ENCODE measurements at places on chromosomes 5 and 9. TPM values are rescaled to one million over a fixed set of nuclear protein-coding genes. Genes with fewer than 3 reads are reported as not detected.

GRCh38 chr5:178453224-178453623, 137.0 kb downstream of the COL23A1 start:
- no peaks in the 10 kb centered on the region for H3K27me3 ChIP-seq
- H3K27ac ChIP-seq = no peak overlapping the region
- no peak for DNase-seq
- H3K4me3 ChIP-seq = no peak overlapping the region

- no peaks in the 10 kb centered on the region for H3K4me1 ChIP-seq
- DNase-seq = no peak
- H3K36me3 ChIP-seq = no peaks in the 10 kb centered on the region
- H3K4me3 ChIP-seq = no peak overlapping the region
Observed at GRCh38 chr5:66351813-66352212, 207.7 kb downstream of the SREK1 start.

- no peak for DNase-seq
- H3K27me3 ChIP-seq = no peaks in the 10 kb centered on the region
- H3K27ac ChIP-seq = no peak overlapping the region
- no peaks in the 10 kb centered on the region for H3K36me3 ChIP-seq
- no peak overlapping the region for H3K4me3 ChIP-seq
Observed at GRCh38 chr9:8096091-8096490, 296.5 kb upstream of the DMAC1 start.

GRCh38 chr5:142671266-142671665, 14.6 kb downstream of the FGF1 start:
- no peaks in the 10 kb centered on the region for H3K4me1 ChIP-seq
- H3K4me3 ChIP-seq = no peak overlapping the region
- no peak overlapping the region for H3K27ac ChIP-seq
- no peaks in the 10 kb centered on the region for H3K27me3 ChIP-seq
- no peak for DNase-seq

- H3K4me3 ChIP-seq = peak overlapping the region; percentile 43
- H3K36me3 ChIP-seq = no peaks in the 10 kb centered on the region
- H3K27me3 ChIP-seq = peaks cover 5% of the 10 kb centered on the region
- H3K4me1 ChIP-seq = peaks cover 32% of the 10 kb centered on the region
- no peak for DNase-seq
Observed at GRCh38 chr9:137406085-137406760, 16.7 kb downstream of the EXD3 start.

- H3K27me3 ChIP-seq = peaks cover under 1% of the 10 kb centered on the region
- H3K36me3 ChIP-seq = no peaks in the 10 kb centered on the region
- H3K4me1 ChIP-seq = no peaks in the 10 kb centered on the region
- no peak overlapping the region for H3K27ac ChIP-seq
Observed at GRCh38 chr5:1747079-1747802, 52.4 kb downstream of the MRPL36 start.

The UQCRQ gene
- 271 TPM for total RNA-seq

DNA sequence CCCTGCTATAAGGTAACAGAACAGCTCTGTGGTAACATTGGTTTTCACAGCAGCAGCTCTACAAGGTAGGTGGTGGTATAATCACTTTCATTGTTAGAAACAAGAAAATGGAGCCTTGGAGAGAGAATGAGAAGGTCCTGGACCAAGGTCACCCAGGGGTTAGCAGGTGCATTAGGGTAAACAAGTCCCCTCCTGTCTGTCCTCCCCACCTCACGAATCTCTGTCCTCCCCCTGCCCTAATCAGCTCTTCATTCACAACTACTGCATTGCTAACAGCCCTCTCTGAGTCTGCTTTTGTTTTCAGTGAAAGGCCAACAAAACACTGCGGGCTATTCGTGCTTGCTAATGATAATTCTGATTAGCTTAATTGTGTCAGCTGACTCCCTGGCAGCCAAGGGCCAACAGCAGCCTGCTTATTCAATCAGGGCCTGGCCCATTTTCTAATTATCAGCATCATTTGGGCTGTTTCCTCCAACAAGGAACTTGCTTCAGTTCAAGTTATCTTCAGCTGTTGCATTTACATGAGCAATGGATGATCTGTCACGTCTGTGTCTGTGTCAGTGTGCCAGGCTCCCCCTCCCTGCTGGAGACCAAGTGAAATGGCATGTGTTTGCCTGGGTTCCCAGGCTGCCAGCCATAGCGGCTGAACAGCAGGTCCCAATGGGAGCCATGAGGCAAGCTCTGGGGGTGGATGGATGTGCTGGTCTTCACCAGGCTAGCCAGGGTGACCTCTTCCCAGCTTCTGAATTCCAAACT, 56.7 kb upstream of the EQTN start:
- H3K4me1 ChIP-seq = peaks cover 51% of the 10 kb centered on the region
- DNase-seq = no peak
- peaks cover 3% of the 10 kb centered on the region for H3K36me3 ChIP-seq

The FAT2 gene
- total RNA-seq = 0.53 TPM

The GFPT2 gene
- total RNA-seq = 13.4 TPM

DNA sequence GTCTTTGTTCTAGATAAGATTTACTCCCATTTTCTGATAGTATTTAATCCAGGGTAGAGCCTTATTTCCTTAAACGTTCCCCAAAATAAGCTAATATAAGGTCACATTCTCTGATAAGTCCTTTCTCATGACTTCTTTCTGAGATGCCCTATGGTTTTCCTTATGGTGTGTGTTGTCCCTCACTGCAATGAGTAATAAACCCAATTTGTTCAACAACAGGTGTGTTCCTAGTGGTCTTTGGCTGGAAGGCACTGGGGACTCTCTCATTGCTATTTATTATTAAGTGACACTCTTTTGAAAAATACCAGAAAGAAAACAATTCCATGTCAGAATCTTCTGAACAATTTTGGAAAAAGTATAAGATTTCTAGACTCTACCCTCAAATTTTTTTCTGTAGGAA, 256.5 kb upstream of the PPP1R2B start:
- H3K4me3 ChIP-seq = no peak overlapping the region
- no peaks in the 10 kb centered on the region for H3K4me1 ChIP-seq
- DNase-seq = no peak
- H3K36me3 ChIP-seq = no peaks in the 10 kb centered on the region

All from lower lobe of right lung (tissue), 2 donors.